ENCODE measurements at places on chromosomes 3 and 15.
A peak's percentile ranks its signal among the peaks of the same experiment; 100 is the strongest.

DNA sequence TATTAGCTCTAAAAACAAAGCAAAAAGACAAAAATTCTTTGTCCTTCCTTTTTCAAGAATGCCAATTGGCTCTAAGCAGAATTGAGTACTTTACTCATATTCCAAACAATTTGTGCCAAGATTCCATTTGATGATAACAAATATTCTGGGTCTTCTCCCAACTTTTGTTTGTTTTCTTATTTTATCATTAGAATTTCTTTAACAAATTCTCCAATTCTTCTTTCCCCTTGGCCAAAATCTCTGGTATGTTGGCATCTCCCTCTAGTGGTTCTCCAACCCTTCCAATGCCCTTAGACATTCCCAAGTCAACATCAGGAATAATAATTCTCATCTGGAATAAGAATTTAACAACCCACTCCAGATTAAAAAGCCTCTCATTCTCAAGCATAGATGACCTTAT lies 5.3 kb downstream of the CPOX start:
- no peak for DNase-seq

DNA sequence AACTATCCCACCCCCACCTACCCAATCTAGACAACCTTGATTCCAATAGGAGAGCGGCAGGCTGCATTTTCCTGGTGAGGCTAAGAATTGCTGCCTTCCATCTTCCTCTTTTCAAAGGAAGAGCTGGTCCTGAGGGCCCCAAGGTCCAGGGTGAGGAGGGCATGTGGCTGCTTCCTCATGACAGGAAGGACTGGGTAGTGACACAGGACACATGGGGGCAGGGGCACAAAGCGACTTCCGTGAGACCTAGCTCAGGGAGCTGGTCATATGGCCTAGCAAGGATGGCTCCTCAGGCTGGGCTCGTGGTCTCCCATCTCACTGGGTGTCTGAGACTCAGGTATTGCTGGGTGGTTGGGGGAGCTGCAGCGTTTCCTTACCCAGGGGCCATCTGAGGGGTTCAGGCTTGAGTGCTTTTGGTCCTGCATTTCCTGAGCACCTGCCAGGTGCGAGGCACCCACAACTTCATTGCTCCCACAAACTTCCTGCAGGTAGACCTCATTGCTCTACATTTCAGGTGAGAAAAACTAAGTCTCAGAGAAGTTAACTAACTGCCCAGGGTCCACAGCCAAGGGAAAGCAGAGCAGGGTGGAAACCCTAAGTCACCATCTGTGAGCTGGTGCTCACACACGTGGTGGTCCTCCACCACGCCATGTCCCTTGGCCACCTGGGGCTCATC lies 160.0 kb upstream of the TLE3 start:
- DNase-seq: no peak

DNA sequence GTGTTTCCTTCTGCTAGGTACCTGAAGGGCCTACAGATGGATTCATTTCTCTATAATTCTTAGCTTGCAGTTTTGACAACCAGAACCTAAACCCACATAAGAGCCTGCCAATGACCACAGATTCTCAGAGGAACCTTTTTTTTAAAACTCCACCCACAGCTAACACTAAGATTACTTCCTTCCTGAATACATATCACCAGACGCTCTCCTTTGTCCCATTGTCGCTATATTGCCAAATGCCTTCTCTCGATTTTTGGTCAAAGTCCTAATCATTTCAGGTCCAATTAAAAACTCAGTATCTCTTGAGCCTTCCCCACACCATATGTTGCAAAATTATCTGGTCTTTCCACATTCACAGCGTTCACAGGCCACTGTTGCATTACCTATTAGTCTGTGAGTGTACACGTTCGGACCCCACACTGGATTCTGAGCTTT lies 12.4 kb downstream of the ZNF710 start:
- DNase-seq: no peak

GRCh38 chr15:37891766-37892368 lies 42.6 kb upstream of the TMCO5A start:
- DNase-seq: no peak

- no peak for DNase-seq
These were observed 23.1 kb downstream of the TP53BP1 start for GRCh38 chr15:43469867-43470266.

GRCh38 chr15:31399544-31400171 lies 73.0 kb downstream of the KLF13 start:
- DNase-seq: no peak

GRCh38 chr3:133494469-133494868 lies 79.0 kb upstream of the CDV3 start:
- peak; percentile 68 for DNase-seq

GRCh38 chr3:173007079-173007723 lies 133.8 kb downstream of the SPATA16 start:
- no peak for DNase-seq

GRCh38 chr3:193693774-193694173 lies 100.8 kb downstream of the OPA1 start:
- DNase-seq: no peak

DNA sequence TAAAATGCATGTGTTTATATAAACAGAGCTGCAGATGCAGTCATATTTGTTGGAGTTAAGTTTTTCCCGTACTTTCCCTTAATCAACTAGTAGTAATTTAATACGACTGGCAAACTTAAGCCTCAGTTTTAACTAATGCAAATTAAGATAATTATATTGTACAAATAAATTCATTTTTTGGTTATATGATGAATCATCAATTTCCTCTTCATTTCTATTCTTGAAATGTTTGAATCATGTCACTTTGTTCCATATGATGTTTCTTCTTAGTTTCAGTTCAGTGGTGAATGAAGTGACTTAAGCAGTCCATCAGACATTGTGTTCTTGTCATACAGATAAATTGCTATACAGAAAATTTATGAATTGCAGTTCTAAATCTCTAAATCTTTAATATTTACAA lies 1361.2 kb upstream of the EPHA6 start:
- no peak for DNase-seq

- peak; percentile 18 for DNase-seq
These were observed 826 bp downstream of the SHC4 start for GRCh38 chr15:48962662-48963523.

DNA sequence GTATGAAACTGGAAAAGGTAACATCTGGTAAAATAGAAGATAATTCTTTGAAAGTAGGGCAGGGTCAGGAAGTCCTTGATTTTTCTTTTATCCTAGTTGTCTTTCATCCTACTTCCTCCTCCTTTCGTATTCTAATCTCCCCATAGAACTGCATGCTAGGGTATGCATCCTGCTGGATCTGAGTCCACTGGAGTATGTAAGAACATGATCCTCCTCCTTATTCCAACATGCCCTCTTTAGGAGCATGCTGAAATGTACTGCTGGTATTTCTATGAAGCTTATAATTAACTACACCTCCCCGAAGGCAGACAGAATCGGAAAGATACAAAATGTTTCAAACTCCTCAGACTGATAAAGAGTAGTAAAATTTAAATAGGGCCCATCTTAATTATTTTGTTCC lies 493.8 kb downstream of the AGBL1 start:
- no peak for DNase-seq

GRCh38 chr3:181210275-181210674 lies 220.7 kb upstream of the DNAJC19 start:
- no peak for DNase-seq

- DNase-seq: no peak
These were observed 648.3 kb upstream of the CFAP20DC start for GRCh38 chr3:59698091-59698490.

GRCh38 chr3:109117939-109118338 lies at the start of gene MORC1:
TSS of gene MORC1 (minus strand) at chr3:109118134. CDS start at chr3:109118059, 75 bp downstream.
- no peak for DNase-seq

DNA sequence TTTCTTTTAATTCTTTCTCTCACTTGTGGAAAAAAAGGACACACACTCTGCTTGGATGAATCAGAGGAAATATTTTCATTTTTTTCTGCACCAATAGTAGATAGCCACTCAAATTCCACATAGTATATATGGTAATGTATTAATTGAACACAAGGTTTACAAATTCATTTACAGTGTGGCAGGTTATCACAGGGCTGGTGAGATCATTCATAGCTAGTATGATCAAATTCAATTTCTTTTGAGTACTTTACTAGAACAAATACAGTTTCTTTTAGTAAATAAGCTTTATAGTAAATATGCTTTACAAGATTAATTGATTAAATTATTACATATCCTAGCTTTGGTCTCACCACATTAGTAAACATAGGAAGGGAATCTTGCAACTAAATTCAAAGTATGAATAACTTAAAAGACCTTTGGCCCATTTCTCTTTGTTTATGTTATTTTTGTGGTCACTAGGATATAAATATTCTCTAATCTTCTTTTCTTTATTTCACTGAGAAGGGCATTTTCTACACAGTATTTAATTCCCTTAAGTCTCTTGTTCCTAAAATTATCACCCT lies 40.1 kb upstream of the PARP14 start:
- no peak for DNase-seq

Data from Calu3 (cell line).